Upper lobe of left lung (tissue), 6 donors: ENCODE measurements at places on chromosomes 11 and 22. TPM values are rescaled to one million over a fixed set of nuclear protein-coding genes. Genes with fewer than 3 reads are reported as not detected.

DNA sequence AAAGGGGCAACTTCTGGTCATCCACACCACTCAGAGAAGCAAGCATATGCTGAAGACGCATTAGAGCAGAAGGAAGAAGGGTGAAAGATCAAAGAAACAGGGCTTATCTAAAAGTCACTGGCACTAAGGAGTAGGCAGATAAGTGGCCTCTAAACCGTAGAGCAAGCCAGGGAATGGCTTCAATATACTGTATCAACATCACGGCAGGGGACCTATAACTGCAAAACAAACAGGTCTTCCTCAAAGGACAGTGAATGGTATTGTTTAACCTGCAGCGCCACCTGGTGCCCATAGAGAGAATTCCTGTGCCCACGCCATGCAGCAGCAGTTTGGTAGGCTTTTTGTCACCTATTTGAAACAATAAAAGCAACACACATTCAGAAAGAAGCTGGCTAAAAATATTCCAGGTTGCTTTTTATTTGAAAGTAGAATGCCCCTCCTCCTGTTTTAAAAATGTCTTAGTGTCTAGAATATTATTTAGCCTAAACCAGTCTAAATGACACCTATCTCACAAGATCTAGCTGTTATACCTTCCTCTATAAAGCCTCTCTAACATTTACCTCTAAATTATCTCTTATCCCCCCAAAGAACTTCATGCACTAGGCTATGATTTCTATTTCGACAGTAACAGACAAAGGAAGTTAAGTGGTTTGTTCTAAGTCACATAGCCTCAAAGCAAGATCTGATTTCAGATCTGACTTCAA is 21.8 kb downstream of the SNX19 start:
- no peak for DNase-seq
- H3K27ac ChIP-seq, result peak overlapping the region; percentile 5
- no peaks in the 10 kb centered on the region for H3K27me3 ChIP-seq
- H3K4me3 ChIP-seq, result no peak overlapping the region

Gene SERPIND1
- 0.57 TPM for total RNA-seq

DNA sequence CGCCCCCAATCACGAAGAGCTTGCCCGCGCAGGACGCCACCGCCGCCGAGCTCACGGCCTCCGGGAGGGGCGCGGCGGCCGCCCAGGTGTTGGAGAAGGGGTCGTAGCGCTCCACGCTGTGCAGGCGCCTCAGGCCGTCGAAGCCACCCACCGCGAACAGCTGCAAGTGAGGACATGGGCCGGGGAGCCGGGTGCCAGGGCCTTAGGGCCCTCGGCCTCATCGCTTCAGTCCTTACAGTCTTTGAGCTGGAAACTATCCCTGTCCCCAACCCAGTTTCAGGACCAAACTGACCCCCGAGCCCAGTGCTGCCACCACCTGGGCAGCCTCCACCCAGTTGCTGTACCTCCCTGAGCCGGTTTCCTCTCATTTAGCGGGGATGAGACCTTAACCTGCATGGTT is 7.6 kb downstream of the KLHL35 start:
- H3K4me3 ChIP-seq, result no peak overlapping the region
- no peaks in the 10 kb centered on the region for H3K36me3 ChIP-seq
- H3K27ac ChIP-seq, result no peak overlapping the region
- H3K27me3 ChIP-seq, result peaks cover 5% of the 10 kb centered on the region
- peaks cover 32% of the 10 kb centered on the region for H3K4me1 ChIP-seq

Gene EIF3D
- 138 TPM for total RNA-seq

DNA sequence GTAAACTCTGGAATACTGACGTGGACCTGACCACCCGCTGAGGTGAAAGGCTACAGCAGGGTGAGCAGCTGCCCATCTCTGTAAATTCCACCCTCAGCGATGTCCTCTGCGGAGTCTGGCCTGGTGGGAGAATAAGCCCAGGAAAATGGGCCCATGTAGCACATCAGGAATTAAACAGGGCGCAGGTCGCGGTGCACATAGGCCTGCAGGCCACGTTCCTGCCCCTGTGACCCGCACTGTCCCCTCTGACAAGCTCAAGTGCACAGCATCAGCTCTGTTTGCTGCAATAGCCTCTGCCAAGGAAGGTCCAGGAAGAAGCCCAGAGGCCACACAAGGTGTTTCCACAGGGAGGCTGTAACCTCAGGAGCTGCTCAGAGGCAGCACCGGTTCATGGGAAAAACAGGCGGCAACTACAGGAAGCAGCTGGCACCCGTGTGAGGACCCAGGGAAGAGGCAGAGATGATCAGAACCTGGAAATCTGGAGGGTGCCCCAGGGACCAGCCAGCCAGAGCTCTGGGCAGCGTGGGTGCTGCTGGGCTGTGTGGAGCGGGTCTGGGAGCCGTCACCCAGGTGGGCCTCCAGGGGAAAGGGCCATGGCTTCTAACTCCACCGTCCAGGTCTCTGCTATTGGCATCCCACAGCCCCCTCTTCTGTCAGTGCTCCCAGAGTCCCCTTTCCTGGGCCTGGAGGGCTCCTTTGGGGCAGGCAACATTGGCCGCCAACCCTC is 808 bp upstream of the IFITM2 start:
- no peak overlapping the region for H3K4me3 ChIP-seq
- H3K4me1 ChIP-seq, result peaks cover 38% of the 10 kb centered on the region
- H3K27me3 ChIP-seq, result no peaks in the 10 kb centered on the region
- H3K27ac ChIP-seq, result peak overlapping the region; percentile 92
- no peaks in the 10 kb centered on the region for H3K36me3 ChIP-seq
